ENCODE measurements at places on chromosomes 1 and 21.

GRCh38 chr1:240914506-240914905 is 302.6 kb upstream of the GREM2 start:
- no peak for DNase-seq

DNA sequence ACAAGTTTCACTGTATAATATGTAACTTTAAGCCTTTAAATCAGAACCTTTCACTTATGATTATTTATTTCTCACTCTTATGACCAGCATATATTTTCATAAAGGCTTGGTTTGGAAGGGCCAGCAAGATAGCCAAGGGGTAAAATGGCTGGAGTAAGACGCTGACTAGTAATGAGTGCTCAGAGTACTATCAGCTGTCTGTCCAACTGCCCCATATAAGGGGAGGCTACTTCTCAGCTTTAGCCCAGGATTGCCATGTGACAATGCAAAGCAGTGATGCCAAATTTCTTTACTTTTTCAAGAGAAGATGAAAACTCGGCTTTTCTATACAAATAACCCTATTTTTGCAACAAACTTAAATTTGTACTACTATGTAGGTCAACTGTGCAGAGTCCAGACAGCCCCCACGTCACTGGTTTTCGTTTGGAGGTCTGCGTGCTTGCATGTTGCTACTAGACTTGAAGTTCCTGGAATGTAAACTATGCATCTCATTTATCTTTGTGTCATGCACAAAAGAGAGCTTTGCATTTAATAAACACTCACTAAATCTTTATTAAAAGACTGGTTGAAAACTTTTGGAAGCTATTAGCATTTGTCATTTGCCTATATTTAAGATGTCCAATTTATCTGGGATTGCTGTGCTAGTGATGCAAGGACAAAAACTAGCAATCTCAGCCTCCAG is 110.4 kb downstream of the TNFSF18 start:
- DNase-seq = no peak

- no peak for DNase-seq
These were observed 871.3 kb downstream of the LRRIQ3 start for GRCh38 chr1:73326663-73327062.

GRCh38 chr1:25573591-25573930 is 30.2 kb downstream of the LDLRAP1 start:
- no peak for DNase-seq

- DNase-seq = no peak
These were observed 97.0 kb upstream of the DPH5 start for GRCh38 chr1:101122452-101123166.

- DNase-seq = no peak
These were observed 32.2 kb upstream of the FCRL3 start for GRCh38 chr1:157732755-157733154.

All from upper lobe of right lung (tissue), 1 donor.